ENCODE measurements at places on chromosomes 11 and 22.

GRCh38 chr11:71138737-71139425 lies 113.5 kb downstream of the SHANK2 start:
- no peak for DNase-seq

- DNase-seq: no peak
Observed at GRCh38 chr11:32500001-32500400, 64.7 kb upstream of the WT1 start.

GRCh38 chr22:37033605-37034430 lies 14.3 kb downstream of the MPST start:
- no peak for DNase-seq

DNA sequence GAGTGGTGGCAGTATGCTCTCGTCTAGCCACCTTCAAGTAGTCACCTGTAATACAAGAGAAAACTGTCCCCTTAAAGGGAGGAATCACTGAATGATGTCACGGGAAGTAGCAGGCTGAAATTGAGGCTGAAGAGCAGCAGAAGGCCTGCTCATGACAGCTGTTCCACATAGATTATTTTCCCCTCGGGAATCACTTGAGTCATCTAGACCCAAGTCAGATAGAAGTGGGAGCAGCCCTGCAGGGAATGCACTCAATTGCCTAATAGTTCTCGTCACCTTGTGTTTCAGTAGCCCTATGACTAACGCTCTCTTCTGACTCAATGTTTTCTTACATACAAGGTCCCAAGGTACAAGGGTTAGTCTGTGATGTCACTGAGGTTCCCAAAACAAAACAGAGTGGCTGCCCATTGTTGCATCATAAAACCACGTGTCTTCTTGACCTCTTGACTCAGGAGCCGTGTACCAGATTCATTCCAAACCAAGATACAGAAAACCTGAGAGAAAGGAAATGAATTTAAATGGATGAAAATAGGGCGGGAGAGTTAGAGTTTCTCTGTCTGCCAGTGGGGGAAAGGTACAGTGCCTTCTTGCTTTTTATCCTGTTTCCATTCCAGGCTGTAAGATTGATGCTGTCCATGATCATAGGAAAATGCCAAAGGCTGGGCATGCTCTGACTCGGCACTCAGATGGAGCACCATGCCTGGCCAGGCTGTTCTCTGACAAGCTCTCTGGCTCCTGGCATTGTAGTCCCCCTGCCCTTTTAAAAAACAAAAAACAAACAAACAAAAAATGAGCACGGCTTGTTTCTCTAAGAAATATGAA lies 21.6 kb upstream of the C11orf96 start:
- peak; percentile 99 for DNase-seq

- peak; percentile 77 for DNase-seq
Observed at GRCh38 chr11:117180661-117181585, 2.4 kb downstream of the SIDT2 start.

GRCh38 chr11:75306529-75306928 lies 44.9 kb downstream of the ARRB1 start:
- no peak for DNase-seq

DNA sequence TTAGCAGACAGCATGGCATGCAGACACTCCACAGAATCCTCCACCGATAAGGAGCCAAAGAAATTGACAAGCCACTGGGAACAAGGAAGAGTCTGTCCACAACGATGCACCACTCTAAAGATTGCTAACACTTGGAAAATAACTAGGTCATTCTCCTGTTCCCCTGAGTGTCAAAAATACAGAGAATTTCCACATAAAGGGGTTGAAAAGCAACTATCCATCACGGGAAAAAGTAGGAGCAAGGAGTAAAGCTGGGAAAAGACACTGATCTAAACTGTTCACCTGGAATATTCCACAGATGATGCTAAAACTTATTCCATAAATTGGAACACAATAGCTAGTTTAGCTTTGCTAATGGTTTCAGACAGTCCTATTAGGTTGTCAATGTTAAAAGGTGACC lies 47.0 kb upstream of the SLC25A1 start:
- no peak for DNase-seq

DNA sequence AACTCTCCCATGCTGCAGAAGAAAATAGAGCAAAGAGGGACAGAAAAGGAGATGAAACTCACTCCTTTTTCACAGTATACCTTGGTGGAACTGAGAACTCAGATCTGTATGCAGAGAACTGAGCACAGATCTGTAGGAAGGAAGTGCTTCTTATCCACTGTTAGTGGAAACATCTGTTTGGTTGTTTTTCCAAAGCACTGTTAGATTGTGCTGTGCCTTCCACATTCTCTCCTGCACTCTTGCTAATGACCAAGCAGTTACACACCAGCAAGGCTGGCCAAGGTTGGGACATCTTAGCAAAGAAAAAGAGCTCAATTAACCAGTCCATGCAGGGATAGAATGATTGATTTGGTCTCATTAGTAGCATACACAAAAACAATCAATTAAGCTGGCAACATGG lies 20.1 kb upstream of the SIK2 start:
- DNase-seq: no peak

DNA sequence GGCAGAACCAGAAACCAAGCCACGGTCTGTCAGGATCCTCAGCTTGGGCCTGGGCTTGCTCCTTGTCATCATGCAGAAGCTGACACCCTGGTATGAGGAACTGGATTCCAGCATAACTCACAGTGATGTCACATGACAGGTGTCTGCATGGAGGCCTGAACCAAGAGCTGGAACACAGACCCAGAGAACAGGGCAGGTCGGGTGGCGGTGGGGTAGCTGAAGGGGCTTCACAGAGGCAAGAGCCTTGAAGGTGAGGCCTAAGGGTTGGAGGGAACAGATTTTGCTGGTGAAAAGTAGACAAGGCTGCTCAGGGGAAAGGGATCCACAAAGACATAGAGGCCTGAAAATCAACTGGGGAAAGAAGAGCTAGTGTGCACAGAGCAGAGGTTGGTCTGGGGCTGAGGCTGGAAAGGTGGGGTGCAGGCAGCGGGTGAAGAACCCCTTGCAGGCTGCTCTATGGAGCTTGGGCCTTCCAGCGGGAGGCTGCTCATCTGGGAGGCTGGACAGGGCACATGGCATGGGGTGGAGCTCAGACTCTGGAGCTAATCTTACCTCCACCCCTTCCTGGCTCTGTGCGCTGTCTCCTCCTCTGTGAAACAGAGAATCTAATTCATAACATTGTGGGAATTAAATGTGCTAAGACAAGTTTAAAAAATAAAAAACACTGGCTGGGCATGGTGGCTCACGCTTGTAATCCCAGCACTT lies 18.4 kb upstream of the RPS3 start:
- DNase-seq: no peak

- no peak for DNase-seq
Observed at GRCh38 chr11:95404370-95404769, 173.4 kb upstream of the SESN3 start.

DNA sequence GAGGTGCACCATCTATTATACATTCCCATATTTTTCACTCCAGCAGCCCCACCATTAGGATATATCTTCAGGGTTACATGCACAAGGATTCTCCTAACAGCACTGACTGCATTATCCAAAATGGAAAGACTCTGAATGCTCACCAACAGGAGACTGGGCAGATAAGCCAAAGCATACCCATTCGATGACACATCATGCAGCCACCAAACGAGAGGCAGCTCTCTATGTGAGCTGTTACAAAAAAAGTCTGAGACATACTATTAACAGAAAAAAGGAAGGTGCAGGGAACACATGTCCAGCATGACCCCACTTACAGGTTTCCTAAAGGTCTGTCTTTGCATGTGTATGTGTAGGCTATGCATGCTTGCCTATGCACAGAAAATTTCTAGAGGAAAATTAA lies 12.4 kb upstream of the SERPIND1 start:
- peak; percentile 57 for DNase-seq

DNA sequence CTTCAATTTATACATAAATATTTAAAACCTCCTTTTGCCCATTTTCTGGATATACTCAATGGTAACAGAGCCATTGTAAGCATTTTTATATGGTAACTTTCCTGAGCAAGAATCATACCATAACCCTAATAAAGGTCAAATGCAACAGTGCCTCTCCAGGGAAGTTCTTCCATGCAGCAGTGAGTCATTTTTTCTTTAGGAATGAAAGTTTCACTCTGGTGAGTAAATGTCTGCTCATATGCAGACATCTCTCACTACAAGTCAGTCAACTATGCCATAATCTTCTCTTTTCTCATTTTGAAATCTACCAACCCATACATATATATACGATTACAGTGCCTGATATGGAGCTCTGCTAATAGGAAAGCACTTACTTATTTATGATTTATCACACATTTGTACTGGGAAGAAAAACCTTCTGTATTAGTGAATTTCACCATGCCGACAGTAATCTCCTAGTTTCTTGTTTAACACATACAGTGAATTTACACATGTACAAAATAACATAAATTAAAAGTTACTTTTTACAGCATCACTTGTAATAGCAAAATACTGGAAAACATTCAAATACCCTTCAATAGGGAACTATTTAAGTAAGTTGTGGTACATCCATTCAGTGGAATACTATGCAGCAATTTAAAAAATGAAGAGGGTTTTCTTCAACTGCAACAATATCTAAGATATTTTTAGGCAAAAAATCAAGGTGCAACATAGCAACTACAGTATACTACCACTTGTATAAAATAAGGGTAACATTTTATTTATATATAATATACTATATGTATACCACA lies 16.0 kb downstream of the STK33 start:
- DNase-seq: peak; percentile 21

DNA sequence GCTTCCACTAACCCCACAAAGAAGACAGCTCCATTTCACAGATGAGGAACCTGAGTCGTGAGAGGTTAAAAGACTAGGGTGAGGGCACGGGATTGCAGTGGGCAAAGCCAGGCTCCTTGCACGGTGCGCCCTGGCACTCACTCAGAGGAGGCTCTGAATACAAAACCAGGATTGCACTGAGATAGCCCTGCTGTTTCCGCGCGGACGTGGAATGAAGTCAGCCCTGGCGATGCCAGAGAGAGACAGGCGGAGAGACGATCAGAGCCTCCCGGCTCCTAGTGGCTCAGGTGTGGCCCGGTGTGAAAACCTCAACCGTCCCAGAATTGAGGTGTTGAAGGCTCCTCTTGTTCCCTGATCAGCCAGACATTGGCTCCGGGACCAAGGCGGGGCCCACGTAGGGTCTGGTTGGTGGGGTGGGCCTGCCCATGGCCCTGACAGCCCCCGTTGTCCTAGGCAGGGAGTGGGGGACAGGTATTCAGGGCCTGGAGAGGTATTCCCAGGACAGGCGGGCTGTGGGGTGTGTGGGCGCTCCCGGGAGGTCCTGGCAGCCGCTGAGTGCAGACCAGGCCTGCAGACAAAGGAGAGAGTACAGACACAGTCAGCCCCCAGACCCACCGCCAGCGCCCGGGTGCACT lies 43.1 kb upstream of the LINC01488 start:
- no peak for DNase-seq

GRCh38 chr11:63614136-63614671 lies at the start of gene PLAAT3:
PLAAT3 (minus strand) TSS chr11:63614433; CDS start chr11:63614014, 419 bp downstream.
- DNase-seq: no peak

DNA sequence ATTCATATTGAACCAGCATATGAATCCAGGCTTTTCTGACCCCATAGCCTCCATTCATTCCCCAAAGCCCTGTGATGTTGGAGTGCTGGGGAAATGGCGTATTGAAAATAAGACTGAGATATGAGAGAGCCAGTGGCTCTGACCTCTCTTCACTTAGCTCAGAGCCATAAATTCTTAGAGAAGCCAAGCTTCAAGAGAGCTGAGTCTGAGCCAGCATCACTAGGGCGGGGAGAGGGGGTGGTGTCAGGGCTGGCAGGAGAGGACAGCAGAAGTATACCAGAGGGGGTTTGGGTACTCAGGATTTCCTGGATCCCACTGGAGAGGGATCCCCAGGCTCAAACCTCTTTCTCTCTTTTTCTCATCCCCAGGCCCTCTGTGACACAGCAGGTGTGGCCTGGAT lies 16.7 kb upstream of the MOGAT2 start:
- DNase-seq: no peak

- DNase-seq: no peak
Observed at GRCh38 chr11:64126371-64126770, 39.5 kb downstream of the MACROD1 start.

GRCh38 chr22:31089160-31090100 lies 8.3 kb downstream of the SMTN start:
- DNase-seq: no peak
